ENCODE measurements at places on chromosomes 3 and 15.

GRCh38 chr15:29324746-29325145 is 55.1 kb upstream of the NSMCE3 start:
- DNase-seq = no peak

GRCh38 chr3:191120447-191121298 is 78.4 kb upstream of the OSTN start:
- no peak for DNase-seq

- DNase-seq = peak; percentile 2
Observed at GRCh38 chr3:149151843-149152242, 22.4 kb downstream of the HPS3 start.

DNA sequence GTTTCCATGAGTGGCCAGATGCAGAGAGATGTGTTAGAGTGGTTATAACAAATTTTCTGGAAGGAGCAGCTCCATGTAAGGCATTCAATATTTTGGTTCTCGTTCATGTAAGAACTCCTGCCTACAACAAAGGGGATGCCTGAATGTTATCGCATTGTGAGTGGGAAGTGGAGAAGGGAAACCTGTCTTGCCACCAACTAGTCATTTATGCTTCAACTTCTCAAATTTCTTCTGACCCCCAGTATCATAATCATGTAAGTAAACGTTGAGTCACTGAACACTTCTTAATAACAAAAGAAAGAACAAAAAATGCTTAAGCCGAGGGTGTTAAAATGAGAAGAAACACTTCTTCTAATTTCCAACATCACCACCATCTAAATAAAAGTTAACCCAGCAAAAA is 62.0 kb upstream of the MRPL3 start:
- DNase-seq = no peak

GRCh38 chr15:73654659-73655058 is 21.5 kb upstream of the NPTN start:
- DNase-seq = no peak

GRCh38 chr3:72784226-72784625 is 64.0 kb downstream of the SHQ1 start:
- DNase-seq = no peak

- no peak for DNase-seq
Observed at GRCh38 chr3:157516928-157517327, 13.7 kb upstream of the VEPH1 start.

GRCh38 chr3:48434591-48435222 is 4.8 kb upstream of the PLXNB1 start:
- DNase-seq = no peak

GRCh38 chr15:72967811-72968530 is 84.3 kb upstream of the NEO1 start:
- no peak for DNase-seq

- no peak for DNase-seq
Observed at GRCh38 chr15:67322481-67322880, 67.9 kb downstream of the IQCH start.

DNA sequence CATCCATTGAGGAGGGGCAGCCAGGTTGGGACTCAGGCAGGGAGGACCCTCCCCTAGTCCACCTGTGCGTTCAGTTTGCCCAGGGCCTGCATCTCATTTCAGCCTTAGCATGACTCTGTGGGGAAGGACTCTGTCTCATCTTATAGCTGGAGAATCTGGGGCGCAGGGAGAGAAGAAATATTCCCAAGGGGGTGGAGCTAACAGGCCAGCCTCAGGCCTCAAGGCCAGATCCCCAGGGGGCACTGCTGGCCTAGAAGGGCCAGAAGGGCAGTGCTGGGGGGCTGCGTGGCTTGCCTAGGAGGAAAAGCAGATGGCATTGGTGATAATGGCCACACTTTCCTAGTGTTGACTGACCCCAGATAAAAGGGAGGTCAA is 10.9 kb downstream of the AMOTL2 start:
- no peak for DNase-seq

DNA sequence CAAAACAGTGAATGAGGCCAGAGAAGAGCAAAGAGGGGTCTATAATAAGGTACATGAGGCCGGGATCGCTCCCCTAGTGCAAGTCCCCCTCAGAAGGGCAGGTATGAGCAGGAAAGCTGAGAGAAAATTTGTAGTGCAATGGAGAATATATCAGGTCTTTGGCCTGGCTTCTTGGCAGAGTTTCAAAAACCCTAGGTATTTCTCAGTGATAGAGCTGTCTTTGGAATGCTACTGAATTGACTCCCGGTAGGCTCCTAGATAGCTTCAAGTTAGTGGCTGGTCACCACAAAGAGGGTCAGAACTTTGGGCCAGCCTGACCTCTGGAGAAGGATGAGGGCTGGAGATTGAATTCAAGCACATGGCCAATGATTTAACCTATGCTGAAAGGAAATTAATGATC is 30.6 kb upstream of the OXTR start:
- DNase-seq = no peak

DNA sequence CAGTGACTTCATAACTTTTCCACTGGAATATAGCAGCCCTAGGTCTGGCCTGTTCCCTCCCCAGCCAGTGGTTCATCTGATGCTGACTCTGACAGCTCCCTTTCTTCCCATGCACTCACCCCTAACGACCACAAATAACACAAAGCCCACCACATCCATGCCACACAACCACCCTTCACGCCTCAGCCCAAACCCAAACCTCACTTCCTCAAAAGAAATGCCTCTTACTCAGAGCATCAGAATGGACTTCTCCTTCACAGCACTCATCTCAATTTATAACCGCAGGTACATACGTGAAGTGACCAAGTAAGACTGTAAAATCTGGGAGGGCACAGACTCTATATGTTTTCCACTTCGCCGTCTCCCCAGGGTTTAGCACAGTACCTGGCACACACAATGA is 1.1 kb downstream of the RBSN start:
- peak; percentile 27 for DNase-seq

- no peak for DNase-seq
Observed at GRCh38 chr3:11671648-11672100, 28.0 kb upstream of the VGLL4 start.

DNA sequence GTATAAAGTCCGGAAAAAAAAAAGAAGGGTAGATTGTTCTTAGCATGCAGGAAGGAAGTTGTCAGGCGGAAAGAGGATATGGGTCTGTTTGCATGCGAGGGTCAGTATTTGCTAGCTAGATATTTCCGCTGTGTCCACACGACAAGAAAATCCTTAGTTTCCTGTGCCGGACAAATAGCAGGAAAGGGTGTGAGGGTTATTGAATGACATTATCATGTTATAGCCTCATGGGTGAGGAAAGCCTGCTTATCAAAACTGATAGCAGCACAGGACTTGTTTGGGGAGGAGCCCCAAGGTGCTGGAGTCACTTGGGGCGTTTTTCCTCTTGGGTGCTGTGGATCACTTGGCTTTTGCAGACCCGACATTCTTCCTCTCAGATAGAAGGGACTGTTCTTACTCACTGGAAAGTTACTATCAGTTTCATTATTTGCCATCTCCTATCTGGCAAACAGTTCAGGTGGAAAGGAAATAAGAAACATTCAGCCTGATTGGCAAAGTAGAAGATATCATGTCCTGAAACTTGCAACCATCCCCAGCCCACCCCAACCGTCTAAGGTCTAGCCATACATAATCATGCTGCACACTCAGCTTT is 127.2 kb upstream of the DPH6 start:
- DNase-seq = no peak

DNA sequence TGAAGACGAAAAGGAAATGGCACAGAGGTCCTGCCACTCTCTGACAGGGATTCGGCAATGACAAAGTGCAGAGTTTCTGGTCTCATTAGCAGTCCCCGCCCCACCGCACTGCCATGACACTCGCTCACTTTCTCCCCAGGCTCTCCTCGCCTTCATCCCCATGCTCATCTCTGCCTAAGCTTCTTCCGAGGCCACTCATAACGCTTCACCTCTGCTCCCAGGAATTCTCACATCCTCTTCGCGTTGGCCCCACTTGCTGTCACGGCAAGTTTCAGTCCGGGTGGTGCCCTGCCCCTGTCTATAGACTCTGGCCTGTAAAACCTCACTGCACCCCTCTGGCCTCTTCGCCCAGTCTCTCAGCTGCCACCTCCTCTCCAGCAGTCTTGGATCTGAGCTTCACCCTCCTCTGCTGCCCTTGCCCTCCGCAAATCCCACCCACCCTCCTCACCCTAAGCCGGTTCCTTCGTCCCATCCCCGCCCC is 654 bp downstream of the RUBCN start:
- DNase-seq = no peak

- DNase-seq = no peak
Observed at GRCh38 chr3:126493739-126494138, 18.0 kb upstream of the ZXDC start.

DNA sequence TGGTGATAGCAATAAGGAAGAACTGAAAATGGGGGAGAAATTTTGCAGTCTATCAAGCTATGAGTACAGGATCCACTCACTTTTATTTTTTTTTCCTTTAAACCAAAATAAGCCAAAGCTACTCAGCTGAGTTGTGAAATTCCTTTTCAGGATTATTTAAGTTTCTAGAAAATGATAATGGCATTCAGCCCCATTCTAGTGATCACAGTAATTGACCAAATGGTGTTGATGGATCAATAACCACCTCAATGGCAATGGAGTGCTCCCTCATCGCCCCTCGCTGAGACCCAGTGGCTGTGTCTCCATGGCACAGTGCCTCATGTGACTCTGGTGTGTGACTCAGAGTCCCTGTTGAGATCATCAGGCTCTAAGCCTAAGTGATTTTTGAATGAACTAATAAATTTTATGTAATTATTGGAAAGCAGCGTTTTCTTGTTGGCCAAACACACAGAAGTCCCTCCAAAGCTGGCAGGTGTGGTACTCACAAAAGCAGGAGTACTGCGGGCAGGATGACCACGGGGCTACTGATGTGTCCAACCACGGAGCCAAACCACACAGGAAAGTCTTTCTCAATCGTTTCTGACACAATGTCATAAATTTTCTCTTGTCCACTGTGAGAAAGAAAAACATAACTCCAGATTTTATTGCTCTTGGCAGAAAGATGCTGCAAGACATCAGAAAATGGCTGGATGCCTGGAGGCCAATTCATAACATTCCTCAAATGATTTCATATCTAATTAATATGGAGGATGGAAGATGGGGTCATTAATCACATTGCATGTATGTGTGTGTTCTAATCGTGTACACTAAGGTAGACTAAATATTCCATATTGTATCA is 14.4 kb upstream of the STARD5 start:
- no peak for DNase-seq

DNA sequence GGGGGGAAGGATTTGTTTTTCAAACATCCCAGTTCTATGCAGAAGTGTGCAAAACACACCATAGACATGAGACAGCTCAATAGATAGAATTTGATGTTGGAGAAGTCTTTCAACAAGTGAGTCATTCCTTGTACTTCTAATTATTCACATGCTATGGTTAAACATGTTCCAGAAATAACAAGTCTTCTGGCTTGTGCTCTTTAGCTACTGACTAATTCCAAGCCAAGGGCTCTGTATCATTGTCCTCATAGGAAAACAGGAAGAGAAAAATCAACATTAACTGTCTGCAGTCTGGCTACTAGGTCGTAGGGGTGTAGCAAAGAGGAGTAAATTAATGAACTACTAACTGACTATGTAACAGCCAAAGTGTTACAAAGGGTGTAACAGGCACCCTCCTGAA is 25.8 kb downstream of the LDHAL6B start:
- DNase-seq = no peak

DNA sequence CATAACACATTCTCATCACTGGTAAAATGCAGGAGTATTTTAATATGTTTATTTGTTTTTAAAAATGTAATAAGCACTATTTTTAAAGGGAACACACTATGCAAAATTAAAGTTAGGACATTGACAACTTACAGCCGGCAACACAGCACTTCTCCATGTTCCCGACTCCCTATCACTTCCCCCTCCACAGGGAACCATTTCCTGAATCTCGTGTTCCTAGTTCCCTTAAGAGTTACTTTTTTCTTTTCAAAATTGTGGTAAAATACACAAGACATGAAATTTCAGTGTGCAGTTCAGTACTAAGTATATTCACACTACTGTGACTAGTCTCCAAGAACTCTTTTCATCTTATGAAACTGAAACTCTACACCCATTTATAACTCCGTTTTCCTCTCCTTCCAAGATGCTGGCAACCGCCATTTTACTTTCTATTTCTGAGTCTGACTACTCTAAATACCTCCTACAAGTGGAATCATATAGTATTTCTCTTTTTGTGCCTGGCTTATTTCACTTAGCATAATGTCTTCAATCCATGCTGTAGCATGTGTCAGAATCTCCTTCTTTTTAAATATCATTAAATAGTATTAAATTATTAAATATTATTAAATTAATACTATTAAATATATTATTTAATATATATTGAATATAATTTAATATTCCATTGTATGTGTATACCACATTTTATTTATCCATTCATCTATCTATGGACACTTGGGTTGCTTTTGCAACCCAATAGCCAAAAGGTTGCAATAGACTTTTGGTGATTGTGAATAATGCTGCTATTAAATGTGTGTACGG is 25.9 kb upstream of the UBE2Q2 start:
- DNase-seq = no peak

DNA sequence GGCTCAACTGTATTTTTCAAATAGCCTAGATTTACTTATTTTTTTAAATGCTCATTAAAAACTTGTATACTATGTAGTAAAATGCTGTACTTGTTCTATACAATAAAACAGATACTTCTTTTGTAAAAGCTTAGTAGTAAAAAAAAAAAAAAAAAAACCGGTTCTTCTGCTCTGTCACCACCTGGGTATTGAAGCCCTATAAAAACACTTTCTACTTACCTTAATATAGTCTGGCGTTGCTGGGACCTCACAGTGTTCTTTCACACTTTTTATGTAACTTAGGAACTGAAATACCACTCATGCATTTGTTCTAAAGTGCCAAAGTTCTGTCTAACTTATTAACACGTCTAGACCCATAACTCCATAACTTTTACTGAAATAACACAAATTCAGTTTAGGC is 61.4 kb downstream of the TASOR start:
- DNase-seq = no peak

DNA sequence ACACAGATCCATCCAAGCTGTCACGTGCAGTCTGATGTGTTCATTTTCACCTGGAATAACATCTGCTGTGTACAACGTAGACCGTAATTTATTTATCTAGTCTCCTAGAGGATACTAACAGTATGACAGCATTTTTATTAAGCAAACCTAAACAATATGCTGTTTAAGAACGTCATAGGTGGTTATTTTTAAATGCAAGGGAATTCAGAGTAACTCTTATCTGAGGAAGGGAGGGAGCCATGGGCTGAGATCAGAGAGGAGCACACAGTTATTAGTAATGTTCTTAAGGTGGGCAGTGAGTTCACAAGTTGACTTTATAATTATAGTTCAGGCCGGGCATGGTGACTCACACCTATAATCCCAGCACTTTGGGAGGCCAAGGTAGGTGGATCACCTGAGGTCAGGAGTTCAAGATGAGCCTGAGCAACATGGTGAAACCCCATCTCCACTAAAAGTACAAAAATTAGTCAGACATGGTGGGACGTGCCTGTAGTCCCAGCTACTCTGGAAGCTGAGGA is 193.6 kb downstream of the UACA start:
- DNase-seq = no peak

GRCh38 chr3:170634663-170635384 is 48.9 kb upstream of the SLC7A14 start:
- no peak for DNase-seq

GRCh38 chr3:69770976-69771634 is 31.8 kb downstream of the MITF start:
- no peak for DNase-seq

- DNase-seq = no peak
Observed at GRCh38 chr3:182979674-182980191, 605 bp downstream of the DCUN1D1 start.

- DNase-seq = no peak
Observed at GRCh38 chr15:32981536-32981935, 213.0 kb downstream of the FMN1 start.

Data from KG1 (cell line).